ENCODE measurements at places on chromosomes 3 and 15.
A peak's percentile ranks its signal among the peaks of the same experiment; 100 is the strongest.

DNA sequence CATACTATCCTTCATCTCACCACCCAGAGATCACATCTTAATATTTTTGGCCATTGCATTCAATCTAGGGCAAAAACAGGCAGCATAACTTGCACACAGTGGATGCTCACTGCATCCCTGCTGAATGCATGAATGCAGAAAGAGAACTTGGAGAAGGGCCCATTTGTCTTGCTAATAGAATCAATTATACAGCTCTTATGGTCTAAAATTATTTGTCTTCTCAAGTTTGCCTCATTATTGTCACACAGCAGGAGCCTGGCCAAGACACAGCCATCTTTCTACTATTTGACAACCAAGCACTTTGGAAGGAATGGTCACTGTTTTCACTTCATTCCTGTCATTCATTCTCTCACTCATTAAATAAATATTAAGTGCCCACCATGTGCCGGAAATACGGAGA is 1.2 kb upstream of the ARHGEF26 start:
- no peak for DNase-seq

- DNase-seq, result no peak
These were observed 67.1 kb upstream of the BBX start for GRCh38 chr3:107455621-107456020.

DNA sequence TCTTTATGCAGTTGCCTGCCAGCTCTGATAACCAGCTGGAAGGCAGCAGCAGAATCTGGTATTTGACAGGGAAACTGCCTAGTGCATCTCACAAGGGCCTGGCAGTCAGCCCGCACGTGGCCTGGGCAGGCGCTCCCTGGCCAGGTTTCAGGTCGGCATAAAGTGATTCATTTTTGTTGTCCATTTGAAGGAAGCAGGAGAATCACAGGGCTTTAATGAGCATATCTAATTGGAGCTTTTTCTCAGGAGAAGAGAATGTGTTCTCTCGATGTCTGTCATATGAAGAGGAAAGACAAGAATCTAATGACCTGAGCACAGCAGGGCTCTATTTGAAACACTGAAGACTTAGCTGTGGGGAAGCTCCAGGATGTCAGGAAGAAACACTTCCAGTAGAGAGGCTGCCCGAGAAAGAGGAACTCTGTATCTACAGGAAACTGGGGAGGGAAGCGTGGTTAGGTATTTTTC is 98.8 kb upstream of the MB21D2 start:
- DNase-seq, result peak; percentile 3

- DNase-seq, result no peak
These were observed 63.3 kb upstream of the TP63 start for GRCh38 chr3:189567766-189568420.

DNA sequence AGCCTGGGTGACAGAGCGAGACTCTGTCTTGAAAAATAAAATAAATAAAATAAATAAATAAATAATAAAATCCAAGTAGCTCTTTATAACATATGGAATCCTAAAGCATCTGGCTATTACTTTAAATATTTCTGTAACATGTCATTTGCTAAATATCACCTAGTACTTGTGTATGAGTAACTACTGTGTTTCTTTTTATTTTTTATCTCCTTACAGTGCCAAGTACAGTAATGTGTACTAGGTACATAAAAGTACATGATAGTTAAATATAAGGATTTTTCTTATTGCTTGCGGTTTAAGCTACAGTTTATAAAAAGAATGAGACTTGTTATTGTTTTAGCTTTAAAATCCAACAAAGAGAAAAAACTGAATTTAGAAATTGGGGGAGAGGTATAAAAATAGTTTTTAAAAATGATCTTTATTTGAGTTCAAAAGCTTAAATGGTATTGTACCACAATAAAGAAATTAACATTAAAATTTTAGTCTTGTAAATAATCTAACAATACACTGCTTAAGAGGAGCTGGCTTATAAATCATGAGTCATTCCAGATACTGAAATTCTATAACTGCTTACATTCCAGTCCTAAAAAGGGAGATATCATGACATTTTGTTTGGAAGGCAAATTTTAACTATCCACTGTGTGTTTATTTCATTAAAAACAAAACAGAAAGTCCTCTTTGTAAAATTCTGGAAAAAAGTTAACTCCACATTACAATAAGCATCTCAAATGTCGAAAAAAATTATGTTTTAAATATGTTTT is 73.1 kb downstream of the FGF7 start:
- DNase-seq, result no peak

DNA sequence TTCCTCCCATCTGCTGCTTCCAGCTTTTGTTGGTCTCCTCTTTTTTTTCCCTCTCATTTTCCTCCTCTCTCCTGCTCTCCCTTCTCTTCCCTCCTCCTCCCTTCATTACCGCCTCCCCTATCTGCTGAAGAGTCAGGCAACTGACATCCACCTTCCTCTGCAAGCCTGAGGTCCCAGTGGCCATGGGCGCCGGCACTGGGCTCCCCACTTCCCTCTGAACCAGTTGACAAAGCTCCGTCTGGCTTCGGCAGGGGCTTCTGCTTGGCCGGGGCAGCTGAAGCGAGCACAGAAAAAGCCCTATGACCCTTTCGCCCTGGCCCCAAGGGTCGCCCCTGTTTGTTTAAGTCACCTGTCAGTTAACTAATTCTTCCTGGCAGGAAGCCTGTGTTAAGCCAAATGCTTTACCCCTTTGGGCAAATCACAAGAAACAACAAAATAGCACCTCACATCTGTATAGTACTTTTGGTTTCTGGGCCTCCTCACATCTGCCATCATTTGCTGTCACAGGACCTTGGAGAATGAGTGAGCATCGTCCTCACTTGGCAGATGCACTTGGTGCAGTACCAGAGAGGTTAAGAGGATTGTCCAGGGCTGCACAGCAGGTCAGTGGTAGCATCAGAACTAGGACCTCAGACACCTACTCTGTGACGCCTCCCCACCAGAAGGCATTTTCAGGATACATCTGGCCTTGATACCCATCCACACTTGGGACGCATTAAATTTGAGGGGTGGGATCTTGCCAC is 27.7 kb downstream of the ITGA11 start:
- DNase-seq, result no peak

GRCh38 chr3:37329465-37329864 is 155.1 kb upstream of the LRRFIP2 start:
- no peak for DNase-seq
